ENCODE measurements at places on chromosomes 1 and 21.

- peaks cover 44% of the 10 kb centered on the region for H3K27me3 ChIP-seq
- no peak for DNase-seq
- H3K36me3 ChIP-seq = no peaks in the 10 kb centered on the region
- H3K4me1 ChIP-seq = no peaks in the 10 kb centered on the region
Observed at GRCh38 chr1:32877211-32878110, 6.7 kb upstream of the FNDC5 start.

- no peaks in the 10 kb centered on the region for H3K4me1 ChIP-seq
- no peaks in the 10 kb centered on the region for H3K36me3 ChIP-seq
- H3K27me3 ChIP-seq = no peaks in the 10 kb centered on the region
- no peak overlapping the region for H3K4me3 ChIP-seq
- H3K27ac ChIP-seq = no peak overlapping the region
- DNase-seq = no peak
Observed at GRCh38 chr1:165010418-165011070, 346.0 kb downstream of the LMX1A start.

DNA sequence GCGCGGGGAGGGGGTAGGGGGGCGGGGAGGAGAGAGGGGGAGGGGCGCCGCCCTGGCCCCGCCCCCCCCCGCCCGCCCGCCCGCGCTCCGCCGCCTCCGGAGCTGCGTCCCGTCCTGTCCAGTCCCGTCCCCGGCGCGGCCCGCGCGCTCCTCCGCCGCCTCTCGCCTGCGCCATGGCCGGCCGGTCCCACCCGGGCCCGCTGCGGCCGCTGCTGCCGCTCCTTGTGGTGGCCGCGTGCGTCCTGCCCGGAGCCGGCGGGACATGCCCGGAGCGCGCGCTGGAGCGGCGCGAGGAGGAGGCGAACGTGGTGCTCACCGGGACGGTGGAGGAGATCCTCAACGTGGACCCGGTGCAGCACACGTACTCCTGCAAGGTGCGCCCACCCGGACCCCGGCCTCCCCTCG lies at the start of gene AGRN:
Gene AGRN, plus strand, starts transcription at position 121 of the 405 bp plus-strand sequence. Its CDS starts 53 bp downstream, at position 174.
- peaks cover 14% of the 10 kb centered on the region for H3K36me3 ChIP-seq
- peaks cover 12% of the 10 kb centered on the region for H3K27me3 ChIP-seq
- H3K4me3 ChIP-seq = peak within 1 kb of the TSS; percentile 61
- no peak within 1 kb of the TSS for H3K27ac ChIP-seq
- no peak for DNase-seq

DNA sequence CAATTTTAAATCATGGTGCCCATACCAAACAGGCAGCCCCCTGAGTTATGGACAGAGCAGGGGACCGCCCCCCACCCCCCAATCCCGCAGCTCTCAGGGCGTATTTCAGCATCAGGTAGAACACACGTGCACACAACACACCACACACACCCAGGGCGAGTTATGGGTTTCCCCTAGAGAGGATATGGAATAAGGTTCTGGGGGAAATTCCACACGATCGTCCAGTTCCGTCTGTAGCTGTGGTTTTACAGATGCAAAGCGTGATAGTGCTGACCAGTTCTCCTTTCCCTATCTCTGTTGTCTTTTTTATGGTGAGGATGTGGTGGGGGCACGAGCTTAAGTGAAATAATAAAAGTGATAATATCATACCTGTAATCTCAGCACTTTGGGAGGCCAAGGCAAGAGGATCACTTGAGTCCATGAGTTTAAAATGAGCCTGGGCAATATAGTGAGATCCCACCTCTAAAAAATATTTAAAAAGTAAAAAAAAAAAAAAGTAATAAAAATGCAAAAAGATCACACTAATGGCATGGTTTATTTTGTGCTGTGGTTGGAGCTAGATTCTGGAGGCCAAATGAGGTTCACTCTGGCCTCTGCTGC lies 25.1 kb downstream of the C2CD2 start:
- H3K27me3 ChIP-seq = peaks cover 16% of the 10 kb centered on the region
- H3K27ac ChIP-seq = no peak overlapping the region
- no peak overlapping the region for H3K4me3 ChIP-seq
- H3K4me1 ChIP-seq = peaks cover 46% of the 10 kb centered on the region
- no peak for DNase-seq
- H3K36me3 ChIP-seq = no peaks in the 10 kb centered on the region

- H3K27me3 ChIP-seq = no peaks in the 10 kb centered on the region
- no peak for DNase-seq
- no peaks in the 10 kb centered on the region for H3K36me3 ChIP-seq
- no peaks in the 10 kb centered on the region for H3K4me1 ChIP-seq
Observed at GRCh38 chr21:16651956-16652355, 860.9 kb upstream of the CXADR start.

DNA sequence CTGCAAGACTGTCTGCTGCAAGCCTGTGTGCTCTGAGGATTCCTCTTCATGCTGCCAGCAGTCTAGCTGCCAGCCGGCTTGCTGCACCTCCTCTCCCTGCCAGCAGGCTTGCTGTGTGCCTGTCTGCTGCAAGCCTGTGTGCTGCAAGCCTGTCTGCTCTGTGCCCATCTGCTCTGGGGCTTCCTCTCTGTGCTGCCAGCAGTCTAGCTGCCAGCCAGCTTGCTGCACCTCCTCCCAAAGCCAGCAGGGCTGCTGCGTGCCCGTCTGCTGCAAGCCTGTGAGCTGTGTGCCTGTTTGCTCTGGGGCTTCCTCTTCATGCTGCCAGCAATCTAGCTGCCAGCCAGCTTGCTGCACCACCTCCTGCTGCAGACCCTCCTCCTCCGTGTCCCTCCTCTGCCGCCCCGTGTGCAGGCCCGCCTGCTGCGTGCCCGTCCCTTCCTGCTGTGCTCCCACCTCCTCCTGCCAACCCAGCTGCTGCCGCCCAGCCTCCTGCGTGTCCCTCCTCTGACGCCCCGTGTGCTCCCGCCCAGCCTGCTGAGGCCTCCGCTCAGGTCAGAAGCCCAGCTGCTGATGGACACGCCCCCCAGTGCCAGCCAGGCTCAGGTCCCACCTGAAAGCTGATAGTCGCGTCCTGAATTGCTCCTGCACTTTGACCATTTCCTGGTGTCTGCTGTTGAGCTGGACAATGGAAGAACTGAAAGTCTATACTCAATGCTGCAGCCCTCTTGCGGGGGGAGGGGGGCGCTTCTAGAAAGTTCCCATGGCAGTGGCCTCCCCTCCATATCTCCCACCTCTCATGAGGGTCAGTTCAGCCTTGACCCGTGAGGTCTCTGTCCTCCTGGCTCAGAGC lies 1.2 kb downstream of the KRTAP10-4 start:
- H3K27me3 ChIP-seq = peaks cover 3% of the 10 kb centered on the region
- peaks cover 8% of the 10 kb centered on the region for H3K36me3 ChIP-seq
- DNase-seq = peak; percentile 35
- H3K4me1 ChIP-seq = no peaks in the 10 kb centered on the region

DNA sequence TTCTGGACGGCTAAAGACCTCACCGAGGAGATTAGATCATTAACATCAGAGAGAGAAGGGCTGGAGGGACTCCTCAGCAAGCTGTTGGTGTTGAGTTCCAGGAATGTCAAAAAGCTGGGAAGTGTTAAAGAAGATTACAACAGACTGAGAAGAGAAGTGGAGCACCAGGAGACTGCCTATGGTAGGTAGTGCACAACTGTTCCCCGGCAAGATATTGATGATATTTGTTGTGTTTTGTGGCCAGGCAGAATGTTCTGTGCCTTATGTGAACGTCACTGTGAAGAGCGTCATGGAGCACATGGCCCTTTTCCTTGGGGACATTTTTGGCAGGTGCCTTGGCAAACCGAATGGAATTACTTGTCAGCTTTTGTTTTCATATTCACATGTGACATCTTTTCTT lies 191.7 kb downstream of the DISC1 start:
- DNase-seq = no peak
- H3K27me3 ChIP-seq = no peaks in the 10 kb centered on the region
- no peaks in the 10 kb centered on the region for H3K4me1 ChIP-seq

DNA sequence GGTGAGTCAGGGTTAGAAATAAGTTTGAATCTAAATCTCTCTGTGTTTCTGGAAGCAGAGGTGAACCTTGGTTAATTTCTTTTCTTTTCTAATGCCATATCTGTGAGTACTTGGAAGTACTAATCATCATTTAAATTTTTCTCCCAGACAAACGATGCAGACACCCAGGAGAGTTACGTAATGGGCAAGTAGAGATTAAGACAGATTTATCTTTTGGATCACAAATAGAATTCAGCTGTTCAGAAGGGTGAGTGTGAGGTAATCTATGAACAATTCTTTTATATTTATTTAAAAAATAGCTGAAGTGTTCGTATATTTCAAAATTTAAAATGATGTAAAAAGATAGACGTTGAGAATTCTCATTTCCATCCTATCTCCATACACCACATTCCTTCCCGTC lies 11.2 kb downstream of the C4BPA start:
- H3K27me3 ChIP-seq = peaks cover 26% of the 10 kb centered on the region
- no peak for DNase-seq
- H3K4me1 ChIP-seq = no peaks in the 10 kb centered on the region
- no peaks in the 10 kb centered on the region for H3K36me3 ChIP-seq
- no peak overlapping the region for H3K27ac ChIP-seq

- H3K4me1 ChIP-seq = peaks cover 2% of the 10 kb centered on the region
- DNase-seq = peak; percentile 94
- H3K4me3 ChIP-seq = peak overlapping the region; percentile 75
- no peaks in the 10 kb centered on the region for H3K27me3 ChIP-seq
- H3K36me3 ChIP-seq = no peaks in the 10 kb centered on the region
Observed at GRCh38 chr1:228212966-228213844, 5.4 kb downstream of the OBSCN start.

- no peak for DNase-seq
- no peak overlapping the region for H3K27ac ChIP-seq
- H3K36me3 ChIP-seq = no peaks in the 10 kb centered on the region
Observed at GRCh38 chr1:68223687-68224086, 8.6 kb downstream of the WLS start.

- H3K36me3 ChIP-seq = peaks cover 20% of the 10 kb centered on the region
- H3K4me1 ChIP-seq = peaks cover 12% of the 10 kb centered on the region
- no peaks in the 10 kb centered on the region for H3K27me3 ChIP-seq
- H3K4me3 ChIP-seq = no peak overlapping the region
- H3K27ac ChIP-seq = no peak overlapping the region
Observed at GRCh38 chr1:231354330-231355020, 16.4 kb downstream of the SPRTN start.

DNA sequence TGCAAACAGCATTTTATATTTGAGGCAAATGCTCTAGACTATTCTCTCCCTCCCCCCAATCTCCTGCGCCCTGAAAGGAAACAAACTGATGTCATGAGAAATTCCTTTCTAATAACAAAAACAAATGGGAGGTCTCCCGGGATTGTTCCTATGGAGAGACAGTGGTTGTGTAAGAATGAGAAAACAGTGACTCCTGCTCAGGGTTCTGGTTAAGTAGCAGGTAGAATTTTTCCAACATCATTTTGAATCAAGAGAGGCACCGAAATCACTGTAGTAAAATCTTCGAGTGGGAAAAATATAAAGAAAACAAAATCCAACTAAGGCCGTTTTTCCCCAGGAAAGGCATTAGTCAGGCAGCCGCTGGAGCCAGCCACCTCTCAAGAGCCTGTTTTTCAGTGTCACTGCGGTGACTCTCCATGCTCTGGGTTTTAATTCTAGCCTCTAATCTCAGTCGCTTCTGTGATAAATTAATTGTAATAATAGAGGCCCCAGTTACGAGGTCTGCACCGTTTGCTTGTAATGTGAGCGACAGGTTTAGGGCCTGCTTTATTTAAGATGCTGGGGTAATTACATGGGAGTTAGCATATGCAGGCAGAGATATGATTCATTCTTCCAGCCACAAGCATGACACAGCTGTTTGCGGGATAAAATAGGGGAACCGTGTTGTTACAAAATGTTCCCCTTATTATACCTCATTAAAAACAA lies 80.3 kb downstream of the RNF220 start:
- DNase-seq = no peak
- H3K27ac ChIP-seq = no peak overlapping the region
- H3K27me3 ChIP-seq = peaks cover 38% of the 10 kb centered on the region
- H3K4me1 ChIP-seq = no peaks in the 10 kb centered on the region

- H3K27me3 ChIP-seq = peaks cover 75% of the 10 kb centered on the region
- no peak overlapping the region for H3K4me3 ChIP-seq
- H3K4me1 ChIP-seq = no peaks in the 10 kb centered on the region
- no peak overlapping the region for H3K27ac ChIP-seq
- DNase-seq = no peak
- peaks cover 5% of the 10 kb centered on the region for H3K36me3 ChIP-seq
Observed at GRCh38 chr1:25683177-25683576, 66.6 kb downstream of the MAN1C1 start.

DNA sequence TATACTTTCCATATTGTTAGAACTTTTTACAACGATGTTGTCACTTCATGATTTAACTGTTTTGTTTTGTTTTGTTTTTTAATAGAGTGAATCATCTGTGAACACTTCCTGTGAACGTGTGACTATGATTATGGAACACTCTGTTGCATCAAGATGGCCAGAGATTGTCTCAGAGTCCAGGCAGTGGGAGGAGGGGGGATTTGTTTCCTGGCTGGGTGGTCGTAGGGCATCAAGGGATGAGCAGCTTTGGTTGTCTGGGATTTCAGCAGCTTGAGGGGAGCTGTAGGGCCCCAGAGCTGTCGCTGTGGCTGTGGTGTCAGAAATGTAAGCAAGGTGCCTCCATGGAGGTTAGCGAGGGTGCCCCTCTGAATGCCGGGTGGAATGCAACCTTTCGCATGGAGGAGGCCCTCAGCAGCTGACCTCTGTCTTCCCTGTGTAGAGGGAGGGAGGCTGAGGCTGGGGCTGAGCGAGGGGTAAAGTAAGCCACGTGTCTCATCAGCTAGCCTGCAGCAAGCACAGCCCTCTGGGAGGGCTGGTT lies 21.4 kb downstream of the NEK2 start:
- peak; percentile 39 for DNase-seq
- no peaks in the 10 kb centered on the region for H3K27me3 ChIP-seq
- no peaks in the 10 kb centered on the region for H3K36me3 ChIP-seq
- no peak overlapping the region for H3K4me3 ChIP-seq
- H3K4me1 ChIP-seq = peaks cover 4% of the 10 kb centered on the region

DNA sequence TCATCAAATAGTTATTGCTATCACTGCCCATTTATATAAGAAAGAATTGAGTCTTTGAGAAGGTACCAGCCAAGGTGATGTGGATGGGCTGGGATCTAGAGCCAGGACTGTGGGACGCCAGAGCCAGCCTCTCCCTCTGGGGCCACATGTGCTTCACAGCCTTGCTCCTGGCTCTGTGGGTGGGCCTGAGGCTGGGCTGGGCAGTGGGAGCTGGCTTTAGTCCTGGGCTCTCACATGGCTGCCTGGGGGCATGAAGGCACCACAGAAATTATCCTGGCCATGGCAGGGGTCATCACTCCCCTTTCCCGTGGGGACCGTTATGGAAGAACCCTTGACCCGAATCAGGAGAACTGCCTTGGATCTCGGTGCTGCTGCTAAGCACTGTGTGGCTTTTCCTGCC lies 203.1 kb downstream of the TRABD2B start:
- no peaks in the 10 kb centered on the region for H3K4me1 ChIP-seq
- H3K27me3 ChIP-seq = peaks cover 2% of the 10 kb centered on the region
- no peaks in the 10 kb centered on the region for H3K36me3 ChIP-seq
- H3K27ac ChIP-seq = no peak overlapping the region
- no peak overlapping the region for H3K4me3 ChIP-seq

DNA sequence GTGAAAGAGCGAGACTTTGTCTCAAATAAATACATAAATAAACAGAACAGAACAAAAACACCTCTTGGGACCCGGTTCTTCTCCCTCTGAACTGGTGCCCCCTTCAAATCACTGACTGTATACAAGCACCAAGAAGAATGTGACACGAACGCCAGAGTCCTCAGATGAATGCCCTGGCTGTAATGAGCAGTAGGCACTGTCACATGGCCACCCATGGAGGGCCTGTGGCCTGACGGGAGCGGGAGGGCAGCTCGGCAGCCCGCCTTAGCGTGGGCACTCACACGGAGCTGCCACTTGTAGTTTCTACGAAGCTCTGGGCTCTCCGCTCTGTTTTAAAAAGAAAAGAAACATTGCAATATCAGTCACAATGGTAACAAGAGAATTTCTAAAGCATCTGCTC lies 146.0 kb downstream of the PEX14 start:
- H3K4me3 ChIP-seq = no peak overlapping the region
- no peaks in the 10 kb centered on the region for H3K36me3 ChIP-seq
- no peak overlapping the region for H3K27ac ChIP-seq
- DNase-seq = no peak
- H3K27me3 ChIP-seq = no peaks in the 10 kb centered on the region

All from activated CD8-positive, alpha-beta memory T cell treated with anti-CD3 and anti-CD28 coated beads, Interleukin-2, amount 10 ng/mL, durations not matched to agents 7 days and 5 days (primary cell).